Skin of body (tissue), 3 donors: ENCODE measurements at places on chromosomes 11 and 22.

DNA sequence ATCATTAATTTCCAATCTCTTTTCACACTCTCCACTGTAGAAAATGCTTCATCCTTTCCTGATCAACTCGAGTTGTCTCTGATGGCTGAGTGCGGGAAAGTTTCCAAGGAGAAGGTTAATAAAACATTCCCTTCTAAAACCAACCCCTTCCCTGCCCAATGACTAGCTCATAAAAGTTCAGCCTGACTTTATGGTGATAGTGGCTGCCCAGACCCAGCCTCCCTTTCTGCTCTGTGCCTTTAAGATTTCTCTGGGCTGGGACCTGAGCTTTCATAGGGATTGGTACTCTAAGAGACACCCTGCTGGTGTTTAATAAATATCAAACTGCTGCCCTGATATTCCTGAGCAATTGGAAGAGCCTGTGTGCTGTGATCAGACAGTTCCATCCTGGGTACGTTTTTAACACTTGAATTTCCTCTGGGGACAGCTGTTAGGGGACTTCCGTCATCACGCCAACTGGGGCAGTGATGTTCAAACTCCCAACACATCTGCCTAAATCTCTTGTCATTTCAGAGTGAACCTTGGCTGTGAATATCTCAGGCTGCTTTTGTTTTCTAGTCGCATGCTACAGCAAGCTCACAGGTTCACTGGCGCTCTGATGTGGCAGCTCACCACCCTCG is 195.0 kb upstream of the KIRREL3 start:
- no peak for DNase-seq

GRCh38 chr22:45999379-45999971 is 22.5 kb upstream of the WNT7B start:
- no peak for DNase-seq

GRCh38 chr11:46625406-46625805 is 8.1 kb downstream of the ATG13 start:
- DNase-seq = no peak

DNA sequence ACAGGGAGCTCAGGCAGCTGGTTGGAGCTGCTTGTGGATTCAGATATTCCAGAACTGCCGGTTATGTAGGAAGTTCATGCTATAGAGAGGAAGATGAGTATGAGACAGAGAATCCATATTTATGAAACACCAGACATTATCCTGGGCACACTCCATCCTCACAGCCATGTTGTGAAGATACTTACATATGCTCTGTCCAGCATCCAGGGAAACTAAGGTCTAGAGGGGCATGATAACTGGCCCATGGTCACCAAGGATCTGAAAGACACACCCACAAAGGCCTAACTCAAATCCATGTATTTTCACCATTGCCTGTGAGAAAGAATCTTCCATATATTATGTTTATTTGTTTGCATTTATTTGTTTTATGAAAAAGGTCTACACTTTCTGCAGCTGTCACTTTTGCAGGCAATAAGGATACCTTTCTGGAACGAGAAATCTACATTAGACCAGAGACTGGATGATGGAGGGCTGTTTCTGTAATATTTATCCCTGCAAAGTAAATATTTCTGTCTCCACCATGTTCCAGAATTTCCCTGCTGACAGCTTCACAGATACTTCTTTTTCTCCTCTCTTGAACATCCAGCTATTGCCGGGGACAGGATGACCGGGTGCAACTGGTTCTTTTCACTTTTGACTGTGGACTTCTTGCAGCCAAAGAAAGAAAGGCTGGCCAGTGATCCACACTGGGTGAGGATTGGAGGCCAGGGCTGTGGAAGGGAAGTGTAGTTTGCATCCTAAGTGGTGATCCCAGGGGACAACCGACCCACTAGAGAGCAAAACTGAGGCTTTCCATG is 145.9 kb upstream of the NAV2 start:
- DNase-seq = no peak

DNA sequence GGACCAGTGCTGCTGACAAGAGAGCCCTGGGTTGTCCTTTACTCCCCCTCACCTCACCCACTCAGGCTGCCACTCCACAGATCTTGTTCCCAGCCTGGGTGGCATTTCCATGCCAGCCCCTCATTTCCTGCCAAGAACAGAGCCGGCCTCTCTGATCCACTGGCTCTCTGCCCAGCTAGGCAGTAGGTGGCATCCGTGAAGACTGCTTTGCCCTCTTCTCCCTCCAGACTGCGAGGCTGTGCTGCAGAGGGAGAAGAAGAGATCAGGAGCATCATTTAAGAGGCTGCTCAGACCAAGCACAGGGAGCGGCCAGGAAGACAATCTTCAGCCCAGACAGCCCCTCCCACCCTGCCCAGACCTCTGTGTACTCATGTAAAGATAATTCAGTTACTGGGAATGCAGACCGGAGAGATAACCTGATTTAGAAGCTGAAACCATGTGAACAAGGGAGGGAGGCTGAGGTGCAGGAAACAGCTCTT is 126.9 kb upstream of the NCAM1 start:
- DNase-seq = no peak
